ENCODE measurements at places on chromosomes 6 and 20.
A peak's percentile ranks its signal among the peaks of the same experiment; 100 is the strongest.

DNA sequence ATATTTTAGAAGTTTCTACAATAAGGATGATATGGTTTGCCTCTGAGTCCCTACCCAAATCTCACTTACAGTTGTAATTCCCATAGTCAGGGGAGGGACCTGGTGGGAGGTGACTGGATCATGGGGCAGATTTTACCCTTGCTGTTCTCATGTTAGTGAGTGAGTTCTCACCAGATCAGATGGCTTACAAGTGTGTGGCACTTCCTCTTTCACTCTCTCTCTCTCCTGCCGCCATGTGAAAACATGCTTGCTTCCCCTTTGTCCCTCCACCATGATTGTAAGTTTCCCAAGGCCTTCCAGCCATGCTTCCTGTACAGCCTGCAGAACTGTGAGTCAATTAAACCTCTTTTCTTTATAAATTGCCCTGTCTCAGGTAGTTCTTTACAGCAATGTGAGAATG is 527.5 kb upstream of the ID4 start:
- no peak for DNase-seq

- peak; percentile 3 for DNase-seq
These were observed 23.6 kb upstream of the APCDD1L start for GRCh38 chr20:58538752-58539151.

DNA sequence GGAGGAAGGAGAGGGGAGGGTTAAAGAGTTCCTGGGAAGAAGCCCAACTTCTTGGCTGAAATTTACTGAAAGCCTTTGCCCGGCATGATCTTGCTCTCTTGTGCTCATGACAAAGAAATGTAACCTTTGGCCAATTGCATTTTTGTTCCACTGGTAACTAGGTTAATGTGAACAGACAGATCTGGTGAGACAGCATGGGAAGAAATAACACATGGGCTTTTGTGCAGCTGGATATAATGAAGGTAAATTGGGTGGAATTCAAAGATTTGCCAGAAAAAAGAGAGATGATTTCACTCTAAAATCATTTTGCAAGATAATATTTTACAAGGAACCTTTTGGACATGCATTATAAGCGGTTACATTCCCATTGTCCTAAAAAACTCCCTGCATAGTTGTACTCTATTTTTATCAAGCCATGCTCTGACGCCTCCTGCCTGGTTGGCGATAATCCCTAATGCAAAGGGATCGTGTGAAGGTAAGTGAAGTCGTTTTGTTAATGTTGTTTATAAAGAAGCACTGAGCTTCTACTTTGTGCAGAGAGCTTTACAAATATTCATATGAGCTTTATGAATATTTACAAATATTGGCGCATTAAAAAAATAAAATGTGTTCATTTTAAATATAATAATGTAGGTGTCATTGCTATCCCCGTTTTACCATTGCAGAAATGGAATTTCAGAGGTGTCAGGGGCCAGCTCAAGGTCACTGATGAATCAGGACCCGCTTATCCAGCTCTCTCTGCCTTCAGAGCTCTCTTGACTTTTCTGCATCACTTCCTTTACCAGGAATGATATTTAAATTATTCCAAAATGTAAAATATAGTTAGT is 161.3 kb upstream of the AGPAT4 start:
- no peak for DNase-seq

- no peak for DNase-seq
These were observed 62.9 kb upstream of the ARG1 start for GRCh38 chr6:131510094-131510493.

DNA sequence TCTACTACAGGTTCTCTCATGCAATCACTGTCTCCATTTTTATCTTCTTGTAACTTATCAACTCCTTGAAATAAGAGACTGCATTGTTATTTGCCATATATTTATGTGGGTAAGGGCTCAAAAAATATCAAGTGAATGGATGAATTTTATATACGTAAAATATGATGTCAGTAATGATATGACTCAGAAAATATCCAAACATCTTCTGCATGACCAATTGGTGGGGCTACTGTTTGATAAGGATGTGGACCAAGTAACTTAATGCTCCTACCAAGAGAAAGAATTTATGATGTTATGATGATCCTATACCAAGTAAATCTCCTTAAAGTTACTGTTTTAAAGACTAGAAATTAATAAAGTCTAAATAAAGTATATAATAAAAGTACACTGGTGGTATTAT is 103.7 kb downstream of the OGFRL1 start:
- no peak for DNase-seq

- no peak for DNase-seq
These were observed 66.0 kb downstream of the CTNNBL1 start for GRCh38 chr20:37759761-37760209.

DNA sequence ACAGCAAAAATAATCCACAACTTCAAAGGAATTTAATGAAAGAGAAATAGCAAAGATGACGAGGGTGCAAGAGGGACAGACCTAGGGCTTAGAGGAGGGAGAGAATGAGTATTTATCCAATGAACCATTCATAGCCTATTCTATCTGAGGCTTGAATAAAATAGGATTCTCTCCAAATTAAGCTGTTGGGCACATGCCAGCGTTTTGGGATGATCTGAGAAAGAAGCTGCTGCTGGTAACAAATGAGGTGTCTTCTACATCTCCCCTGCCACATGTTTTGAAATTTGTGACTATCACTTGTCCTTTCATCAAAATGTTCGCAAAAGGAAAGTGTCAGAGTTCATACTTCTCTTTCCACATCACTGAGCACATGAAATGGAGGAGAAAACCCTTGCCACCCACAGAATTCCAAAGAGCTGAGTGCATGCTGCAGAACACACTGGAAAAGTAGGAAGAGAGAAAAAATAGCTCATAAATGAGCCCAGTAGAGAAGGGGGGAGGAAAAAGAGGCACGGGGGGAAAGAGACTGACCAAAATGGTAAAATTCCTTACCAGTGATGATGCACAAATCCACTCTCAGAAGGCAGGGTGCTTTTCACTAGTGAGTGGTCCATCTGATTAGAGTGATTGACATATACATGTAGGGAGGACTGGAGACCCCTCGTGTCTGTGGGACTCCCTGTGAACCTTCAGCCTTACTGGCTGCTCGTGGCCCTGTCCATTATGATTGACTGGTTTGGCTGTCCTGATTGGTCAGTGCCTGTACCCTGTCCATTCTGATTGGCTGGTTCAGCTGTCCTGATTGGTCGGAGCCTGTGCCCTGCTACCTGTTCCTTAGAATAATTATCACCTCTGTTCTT is 180.5 kb downstream of the OGFRL1 start:
- no peak for DNase-seq

DNA sequence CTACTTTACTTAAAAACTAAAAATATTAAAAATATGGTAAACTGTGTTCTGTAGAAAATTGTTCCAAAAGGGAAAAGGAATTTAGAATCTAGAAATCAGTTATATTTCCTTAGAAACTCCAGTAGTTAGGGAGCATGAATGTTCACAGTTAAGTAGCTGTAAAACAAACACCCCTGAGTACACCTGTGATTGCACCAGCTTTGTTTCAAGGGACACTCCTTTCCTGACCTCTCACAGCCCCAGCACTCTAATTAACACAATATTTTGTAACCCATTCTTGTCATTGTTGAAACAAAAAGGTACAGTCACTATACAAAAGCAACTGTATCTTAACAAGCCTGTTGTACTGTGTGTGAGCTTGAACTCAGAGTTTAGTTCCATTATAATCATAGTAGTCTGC is 72.3 kb downstream of the NCOA7 start:
- DNase-seq, result no peak

- no peak for DNase-seq
These were observed 39.1 kb downstream of the FAM120B start for GRCh38 chr6:170345662-170346061.

- DNase-seq, result no peak
These were observed 72.1 kb downstream of the AFDN start for GRCh38 chr6:167898673-167899311.

DNA sequence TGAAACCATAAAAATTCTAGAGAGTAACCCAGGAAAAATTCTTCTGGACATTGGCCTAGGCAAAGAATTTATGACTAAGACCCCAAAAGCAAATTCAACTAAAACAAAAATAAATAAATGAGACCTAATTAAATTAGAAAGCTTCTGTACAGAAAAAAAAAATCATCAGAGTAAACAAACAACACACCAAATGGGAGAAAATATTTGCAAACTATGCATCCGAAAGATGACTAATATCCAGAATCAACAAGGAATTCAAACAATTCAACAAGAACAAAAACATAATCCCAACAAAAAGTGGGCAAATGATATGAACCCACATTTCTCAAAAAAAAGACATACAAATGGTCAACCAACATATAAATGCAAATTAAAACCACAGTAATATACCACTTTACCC is 242.6 kb upstream of the CDYL start:
- DNase-seq, result no peak

DNA sequence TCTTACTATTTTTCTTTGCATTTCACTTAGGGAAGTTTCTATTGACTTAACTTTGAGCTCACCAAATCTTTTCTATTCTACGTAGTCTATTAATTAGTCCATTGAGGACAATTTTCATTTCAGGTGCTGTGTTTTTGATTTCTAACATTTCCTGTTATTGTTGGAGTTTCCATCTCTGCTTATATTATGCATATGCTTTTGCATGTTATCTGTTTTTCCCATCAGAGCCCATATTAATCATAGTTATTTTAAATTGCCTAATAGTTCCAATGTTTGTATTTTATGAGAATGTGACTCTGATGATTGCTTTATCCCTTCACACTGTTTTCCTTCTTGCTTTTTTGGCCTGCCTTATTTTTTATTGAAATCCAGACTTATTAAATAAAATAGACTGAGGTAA is 414.5 kb upstream of the OPRM1 start:
- DNase-seq, result no peak

DNA sequence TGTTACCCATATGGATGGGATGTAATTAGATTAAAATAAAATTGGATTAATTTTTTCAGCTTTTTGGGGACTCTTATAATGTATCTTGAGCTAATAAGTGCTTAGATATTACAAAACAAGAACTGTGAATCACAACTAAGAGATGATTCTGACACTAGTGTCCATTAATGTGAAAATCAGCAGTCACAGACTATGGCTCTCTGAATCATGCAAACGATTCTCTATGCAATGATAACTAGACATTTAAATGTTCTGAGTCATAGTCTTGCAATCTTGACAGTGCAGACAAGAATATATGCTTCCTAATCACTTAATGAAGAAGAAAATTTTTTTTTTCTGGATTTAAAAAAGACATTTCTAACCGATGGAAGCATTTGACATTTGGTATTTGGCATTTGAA is 82.2 kb upstream of the OPRM1 start:
- no peak for DNase-seq

- DNase-seq, result no peak
These were observed 377.1 kb downstream of the BTBD9 start for GRCh38 chr6:38262609-38263008.

GRCh38 chr6:9437836-9438235 is 977.0 kb downstream of the TFAP2A start:
- no peak for DNase-seq

DNA sequence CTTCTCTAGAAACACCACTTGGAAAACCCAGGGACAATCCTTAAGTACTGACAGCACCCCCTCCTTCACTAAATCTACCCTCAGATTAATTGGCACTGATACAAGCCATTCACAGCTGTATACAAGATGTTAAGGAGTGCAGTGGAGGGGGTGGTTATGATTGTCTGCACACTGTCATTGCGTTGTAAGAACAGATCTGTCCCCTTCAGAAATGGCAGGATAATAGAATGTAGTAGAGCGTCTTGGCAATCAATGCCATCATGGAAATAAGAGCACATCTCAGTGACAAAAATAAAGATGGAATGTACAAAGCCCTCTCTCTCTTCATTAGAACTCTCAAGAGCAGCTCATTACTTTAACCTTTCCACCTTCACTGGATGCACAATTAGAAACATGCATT is 324.9 kb upstream of the TBX18 start:
- no peak for DNase-seq

DNA sequence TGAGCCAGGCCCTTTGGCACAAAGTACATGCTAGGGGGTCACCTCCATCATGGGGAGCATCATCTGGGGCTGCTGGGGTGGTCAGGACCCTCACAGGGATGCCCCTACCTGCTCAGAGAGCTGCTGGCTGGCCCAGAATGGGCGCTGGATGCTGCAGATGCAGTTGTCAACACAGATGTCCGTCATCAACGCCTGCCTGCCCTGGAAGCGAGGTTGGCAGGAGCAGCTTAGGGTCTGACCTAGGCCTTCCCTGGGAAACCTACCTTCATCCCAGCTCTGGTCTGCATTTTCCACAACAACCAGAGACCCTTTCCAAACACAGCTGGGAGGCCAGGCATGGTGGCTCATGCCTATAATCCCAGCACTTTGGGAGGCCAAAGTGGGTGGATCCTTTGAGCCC is 88.0 kb downstream of the EDN3 start:
- no peak for DNase-seq

DNA sequence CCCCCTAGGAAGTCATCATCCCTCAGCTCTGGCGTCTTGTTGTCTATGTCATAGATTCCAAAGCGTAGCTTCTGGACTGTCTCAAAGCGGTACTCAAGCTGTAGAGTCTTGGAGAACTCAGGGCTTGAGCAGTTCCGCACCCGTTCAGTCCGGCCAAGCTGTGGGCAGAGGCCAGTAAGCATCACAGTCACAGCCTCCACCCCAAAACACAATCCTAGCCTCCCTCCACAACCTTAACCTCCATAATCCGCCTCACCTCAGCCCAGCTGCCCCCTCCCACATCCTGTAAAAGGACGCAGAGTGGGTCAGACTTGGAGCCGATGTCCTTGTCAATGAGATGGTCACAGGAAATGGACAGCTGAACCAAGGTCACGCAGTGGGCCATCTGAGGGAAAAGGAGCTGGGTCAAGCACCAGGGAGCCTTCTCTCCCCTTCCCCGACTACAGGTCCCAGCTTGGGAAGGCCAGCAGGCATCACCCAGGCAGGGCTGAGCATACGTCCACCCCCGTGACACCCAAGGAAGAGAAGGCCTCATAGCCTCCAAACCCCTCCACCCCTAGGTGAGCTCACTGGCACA is 17.0 kb downstream of the SPAG4 start:
- DNase-seq, result peak; percentile 28
